ENCODE measurements at places on chromosomes 7 and 10. TPM values are rescaled to one million over a fixed set of nuclear protein-coding genes. Genes with fewer than 3 reads are reported as not detected.

DNA sequence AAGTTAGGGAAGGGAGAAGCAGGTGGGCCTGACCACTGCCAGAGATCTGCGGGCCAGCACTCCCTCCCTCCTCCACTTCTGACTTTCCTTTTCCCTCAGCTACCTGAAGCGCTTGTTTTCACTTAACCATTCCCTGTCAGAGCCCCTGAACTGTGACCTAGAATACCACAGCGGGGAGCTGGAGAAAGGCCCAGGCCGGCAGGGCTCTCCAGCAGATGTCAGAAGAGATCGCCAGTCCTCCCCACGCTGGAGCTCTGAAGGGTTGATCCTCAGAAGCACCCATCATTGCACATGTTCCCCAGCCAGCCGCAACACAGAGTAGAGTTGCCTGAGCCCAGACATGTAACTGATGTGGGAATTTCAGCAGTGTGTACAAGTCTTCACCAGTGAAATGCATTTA, 44.4 kb upstream of the GAD2 start:
- no peak for DNase-seq

DNA sequence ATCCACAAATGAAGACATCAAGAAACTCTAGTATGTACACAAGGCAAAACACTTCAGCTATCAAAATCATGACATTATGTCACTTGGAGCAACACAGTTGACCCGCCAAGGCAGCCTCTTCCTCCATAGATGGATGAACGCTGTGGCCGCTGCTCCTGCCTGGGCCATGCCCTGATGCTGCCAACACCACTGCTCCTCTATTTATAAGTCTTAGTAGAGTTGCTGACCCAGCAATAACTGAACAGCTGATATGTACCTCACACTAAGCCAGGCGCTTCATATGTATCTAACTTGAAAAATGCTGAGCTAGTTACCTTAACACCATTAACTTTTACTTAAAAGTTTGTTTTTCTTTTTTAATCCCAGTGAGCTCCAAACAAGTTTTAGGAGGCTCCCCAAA, 131.9 kb downstream of the LYZL1 start:
- DNase-seq, result no peak

- peak; percentile 52 for DNase-seq
Observed at GRCh38 chr10:103849880-103850571, 5.3 kb downstream of the SH3PXD2A start.

GRCh38 chr10:102291221-102291905, 46.0 kb downstream of the GBF1 start:
- no peak for DNase-seq

- no peak for DNase-seq
Observed at GRCh38 chr7:90923541-90923997, 327.4 kb downstream of the CDK14 start.

GRCh38 chr7:95047291-95047690, 139.9 kb downstream of the PPP1R9A start:
- DNase-seq, result no peak

- DNase-seq, result no peak
Observed at GRCh38 chr7:98810153-98810802, 59.5 kb downstream of the TMEM130 start.

- DNase-seq, result no peak
Observed at GRCh38 chr7:138173548-138173947, 97.3 kb downstream of the AKR1D1 start.

DNA sequence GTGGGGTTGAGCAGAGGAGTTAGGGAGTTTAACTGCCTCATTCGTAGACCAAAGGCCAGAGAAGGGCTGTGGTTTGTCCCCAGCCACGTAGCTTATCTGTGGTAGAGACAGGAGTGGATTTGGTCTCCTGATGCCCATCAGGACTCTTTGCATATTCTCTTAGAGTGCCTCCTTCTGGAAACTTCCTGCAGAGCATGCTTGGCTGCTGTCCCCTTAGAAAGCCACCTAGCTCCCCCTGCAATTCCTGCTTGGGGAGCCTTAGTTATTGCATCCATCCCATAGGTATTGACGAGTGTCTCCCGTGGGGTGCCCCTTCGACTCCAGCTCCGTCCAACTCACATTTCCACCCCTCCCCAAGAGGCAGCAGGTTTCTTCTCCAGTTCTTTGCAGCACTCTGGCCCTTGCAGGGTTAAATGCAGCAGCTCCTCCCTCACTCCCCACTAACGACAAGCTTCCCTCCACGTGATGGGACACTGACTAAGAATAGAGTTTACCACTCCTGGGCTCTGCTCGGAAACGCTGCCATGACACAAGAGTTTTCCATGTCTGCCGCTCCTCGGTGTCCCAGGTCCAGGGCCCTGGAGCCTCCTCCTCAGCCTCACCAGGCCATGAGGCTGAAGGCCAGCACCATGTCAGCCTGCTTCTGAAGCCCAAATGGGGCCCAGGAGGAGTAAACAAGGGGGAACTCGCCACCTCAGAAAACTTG, 147.8 kb upstream of the UNC5B start:
- no peak for DNase-seq

DNA sequence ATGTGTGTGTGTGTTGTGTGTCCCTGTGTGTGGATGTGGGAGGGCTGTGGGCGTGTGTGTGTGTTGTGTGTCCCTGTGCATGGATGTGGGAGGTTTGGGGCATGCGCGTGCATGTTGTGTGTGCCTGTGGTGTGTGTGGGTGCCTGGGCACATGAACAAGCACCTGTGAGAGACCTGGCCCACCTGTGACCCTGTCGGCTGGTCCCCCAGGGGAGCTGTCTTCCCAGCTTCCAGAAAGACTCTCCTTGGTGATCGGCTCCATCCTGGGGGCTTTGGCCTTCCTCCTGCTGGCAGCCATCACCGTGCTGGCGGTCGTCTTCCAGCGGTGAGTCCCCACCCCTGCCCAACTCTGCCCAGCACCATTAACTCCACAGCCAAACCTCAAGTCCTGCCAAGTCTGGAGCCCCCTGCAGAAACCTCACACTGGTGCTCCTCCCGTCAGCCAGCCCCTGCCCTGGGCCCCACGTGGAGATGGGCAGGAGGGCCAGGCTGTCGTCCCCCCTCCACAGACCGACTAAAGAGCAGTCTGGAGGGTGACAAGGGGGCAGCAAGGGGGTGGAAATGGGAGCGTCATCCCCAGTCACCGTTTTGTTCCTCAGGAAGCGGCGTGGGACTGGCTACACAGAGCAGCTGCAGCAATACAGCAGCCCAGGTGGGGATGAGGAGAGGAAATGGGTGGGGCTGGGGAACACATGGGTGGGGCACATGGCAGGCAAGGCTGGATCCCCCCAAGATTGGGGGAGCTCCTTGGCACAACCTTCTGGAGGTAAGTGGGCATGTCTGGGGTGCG, 12.7 kb downstream of the EPHB6 start:
- no peak for DNase-seq

DNA sequence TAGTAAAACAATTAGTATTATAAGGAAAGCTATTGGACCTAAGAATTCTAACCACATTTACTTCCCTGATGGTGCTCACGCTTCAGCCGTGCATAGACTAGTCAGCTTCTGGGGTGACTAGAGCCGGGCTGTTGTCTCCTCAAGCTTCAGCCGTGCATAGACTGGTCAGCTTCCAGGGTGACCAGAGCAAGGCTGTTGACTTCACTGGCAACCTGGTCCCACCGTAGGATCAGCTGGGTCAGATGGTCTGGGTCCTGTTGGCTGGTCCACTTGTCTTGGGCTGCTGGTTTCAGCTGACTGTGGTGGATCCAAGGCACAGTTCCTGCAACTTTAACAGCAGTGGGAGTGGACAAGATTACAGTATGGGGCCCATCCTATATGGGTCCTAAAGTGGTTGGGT, 99.4 kb downstream of the TRIM24 start:
- no peak for DNase-seq

Gene NOC3L
- 11.0 TPM for total RNA-seq

Gene DNAH11
- 3.4 TPM for total RNA-seq

DNA sequence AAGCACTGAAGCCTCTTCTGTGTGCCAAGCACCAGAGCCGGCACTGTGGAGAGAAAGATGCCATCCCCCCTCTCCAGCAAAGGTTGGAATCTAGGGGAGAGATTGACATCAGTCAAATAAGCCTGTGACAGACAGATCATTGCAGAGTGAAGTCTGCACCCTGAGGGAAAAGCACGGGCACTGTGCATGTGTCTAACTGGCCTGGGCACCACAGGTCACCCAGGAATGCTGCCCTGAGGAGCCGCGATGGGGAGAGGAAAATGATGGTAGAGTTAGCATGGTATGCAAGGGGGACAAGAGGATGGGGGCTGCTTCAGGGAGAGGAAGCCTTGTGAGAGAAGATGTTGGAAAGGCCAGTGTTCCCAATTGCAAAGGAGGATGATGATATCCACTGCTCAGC, 261.0 kb downstream of the GRID1 start:
- DNase-seq, result no peak

Gene TMEM213
- total RNA-seq, result not detected

Gene MMP21
- total RNA-seq, result not detected

- DNase-seq, result no peak
Observed at GRCh38 chr10:79441433-79441832, 4.0 kb downstream of the ZCCHC24 start.

Gene EN2
- not detected for total RNA-seq

DNA sequence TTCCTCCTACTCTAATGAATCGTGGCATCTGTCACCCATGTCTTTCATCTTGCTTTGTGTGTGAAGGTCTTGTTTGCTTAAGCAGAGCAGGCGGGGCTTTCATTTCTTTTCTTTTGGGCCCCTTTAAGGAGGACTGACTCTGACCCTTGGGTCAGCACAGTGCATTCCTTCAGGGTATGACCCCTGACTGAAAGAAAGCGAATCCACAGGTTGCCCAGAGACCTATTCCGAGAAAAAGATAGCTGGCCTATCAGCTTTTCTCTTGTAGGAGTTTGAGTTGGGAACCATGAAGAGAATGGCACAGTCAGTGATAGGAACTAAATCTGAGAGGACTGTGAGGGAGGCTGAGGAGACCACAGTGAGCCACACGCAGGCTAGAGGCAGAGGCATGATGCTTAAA, 193.2 kb upstream of the CDCA7L start:
- no peak for DNase-seq

GRCh38 chr7:19305698-19306097, 160.5 kb upstream of the FERD3L start:
- no peak for DNase-seq

GRCh38 chr10:24603333-24603732, 120.4 kb downstream of the ARHGAP21 start:
- DNase-seq, result no peak

- no peak for DNase-seq
Observed at GRCh38 chr10:32790483-32790882, 167.5 kb downstream of the ITGB1 start.

- DNase-seq, result no peak
Observed at GRCh38 chr10:72449941-72450441, 95.3 kb upstream of the DNAJB12 start.

- DNase-seq, result no peak
Observed at GRCh38 chr7:140671966-140672365, 779 bp upstream of the ADCK2 start.

GRCh38 chr10:112434988-112435619, 11.6 kb downstream of the ZDHHC6 start:
- DNase-seq, result peak; percentile 36

Gene ADCY1
- total RNA-seq, result 0.35 TPM

DNA sequence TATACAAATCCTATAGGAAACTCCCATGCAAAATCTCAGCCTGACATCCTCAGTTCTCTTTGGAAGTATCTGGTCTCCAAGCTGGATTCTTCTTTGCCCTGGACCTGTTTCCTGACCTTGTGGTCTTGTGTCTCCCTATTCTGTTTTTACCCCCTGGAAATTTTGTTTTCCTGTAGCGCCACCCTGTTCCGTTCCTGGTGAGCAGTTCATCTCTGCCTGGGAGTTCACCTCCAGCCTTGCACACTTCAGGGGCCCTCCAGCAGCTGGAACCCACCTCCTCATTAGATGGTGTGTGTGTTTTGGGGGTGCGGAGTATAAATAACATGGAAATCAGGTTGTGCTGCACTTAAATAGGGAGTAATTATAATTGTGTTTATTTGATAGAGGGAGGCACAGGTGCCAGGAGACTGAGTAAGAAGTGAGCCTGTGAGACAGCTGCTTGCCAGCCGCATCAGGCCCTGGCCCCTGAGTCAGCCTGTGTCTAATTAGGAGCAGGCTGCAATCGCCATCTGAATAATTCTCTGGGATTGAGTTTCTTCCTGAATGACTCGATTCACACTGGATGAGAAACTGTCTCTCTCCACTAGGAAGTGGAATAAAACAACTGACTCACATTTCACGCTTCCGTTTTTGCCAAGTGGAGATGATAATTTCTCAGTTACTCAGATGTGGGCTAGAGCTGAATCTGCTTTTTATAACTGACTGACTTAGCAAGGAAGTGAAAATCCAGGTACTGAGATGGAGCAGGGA, 69.4 kb upstream of the HECTD2 start:
- DNase-seq, result peak; percentile 87

GRCh38 chr10:60731134-60731885, 47.0 kb upstream of the CDK1 start:
- DNase-seq, result no peak

DNA sequence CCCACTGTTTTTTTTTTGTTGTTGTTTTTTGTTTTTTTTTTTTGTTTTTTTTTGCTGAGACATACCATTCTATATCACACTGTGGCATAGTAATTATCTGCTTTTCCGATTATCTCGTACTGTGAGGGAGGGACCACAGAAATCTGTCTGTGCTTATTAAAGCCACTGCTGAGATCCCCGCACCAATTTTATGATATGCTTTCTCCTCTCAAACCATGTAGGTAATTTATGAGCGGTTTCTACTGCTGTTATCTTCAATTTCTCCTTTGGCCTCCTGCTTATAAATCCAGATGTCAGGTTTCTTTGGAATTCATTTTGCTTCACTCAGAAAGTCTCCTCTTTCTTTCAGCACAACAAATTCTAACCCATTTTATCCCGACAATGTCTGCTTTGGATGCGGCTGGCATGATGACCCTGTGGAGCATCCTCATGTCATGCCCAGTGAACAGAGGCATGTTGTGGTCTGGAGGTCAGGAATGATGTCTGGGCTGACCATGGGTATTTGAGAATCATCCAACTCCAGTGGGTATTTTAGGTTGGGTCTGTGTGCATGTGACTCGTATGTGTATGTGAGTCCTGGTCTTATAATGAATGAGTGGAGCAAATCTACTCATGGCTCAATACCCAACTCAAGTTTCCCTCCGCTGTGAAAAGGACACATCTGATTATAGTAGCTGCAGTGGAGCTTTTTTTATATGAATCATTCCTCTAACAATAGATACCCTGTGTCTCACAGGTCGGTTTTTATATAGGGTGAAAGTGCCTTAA, 213.4 kb downstream of the GALNT17 start:
- no peak for DNase-seq

All from glomerular endothelial cell (primary cell).